ENCODE measurements at places on chromosomes 16 and 17. TPM values are rescaled to one million over a fixed set of nuclear protein-coding genes. Genes with fewer than 3 reads are reported as not detected.

DNA sequence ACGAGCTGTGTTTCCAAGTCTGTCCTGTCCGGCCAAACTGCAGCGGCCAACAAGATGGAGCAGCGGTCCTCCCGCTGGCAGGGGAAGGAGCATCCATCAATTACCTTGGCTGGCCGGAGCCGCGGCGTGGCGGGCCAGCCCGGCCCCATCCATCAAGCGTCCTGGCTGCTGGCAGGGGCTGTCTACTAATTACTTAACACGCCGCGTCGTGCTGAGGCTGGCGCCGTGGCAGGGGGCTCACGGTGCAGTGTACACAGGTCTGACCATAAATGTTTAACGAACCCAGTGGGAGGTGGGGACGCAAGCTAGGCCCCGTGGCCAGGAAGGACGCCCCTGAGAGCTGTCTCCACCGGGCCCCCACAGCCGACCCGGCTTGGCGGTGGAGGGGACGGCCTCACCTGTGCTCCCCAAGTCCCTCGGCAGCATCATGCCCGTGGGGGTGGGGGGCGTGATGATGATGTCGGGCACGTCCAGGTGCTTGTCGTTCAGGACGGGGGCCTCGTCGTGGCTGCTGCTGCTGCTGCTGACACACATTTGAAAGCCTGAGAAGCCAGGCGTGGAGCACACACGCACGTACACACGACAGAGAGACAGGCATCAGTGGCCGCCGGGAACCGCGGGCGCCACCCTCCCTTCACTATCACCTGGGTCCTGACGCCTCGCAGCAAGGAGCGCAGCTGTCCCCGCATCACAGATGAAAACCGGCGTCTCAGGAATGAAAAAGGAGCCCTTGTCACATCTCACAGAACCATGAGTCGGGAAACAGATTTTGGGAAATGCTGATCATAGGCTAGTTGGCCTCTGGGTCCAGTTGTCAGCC, 21.2 kb upstream of the GINS2 start:
- DNase-seq = no peak

DNA sequence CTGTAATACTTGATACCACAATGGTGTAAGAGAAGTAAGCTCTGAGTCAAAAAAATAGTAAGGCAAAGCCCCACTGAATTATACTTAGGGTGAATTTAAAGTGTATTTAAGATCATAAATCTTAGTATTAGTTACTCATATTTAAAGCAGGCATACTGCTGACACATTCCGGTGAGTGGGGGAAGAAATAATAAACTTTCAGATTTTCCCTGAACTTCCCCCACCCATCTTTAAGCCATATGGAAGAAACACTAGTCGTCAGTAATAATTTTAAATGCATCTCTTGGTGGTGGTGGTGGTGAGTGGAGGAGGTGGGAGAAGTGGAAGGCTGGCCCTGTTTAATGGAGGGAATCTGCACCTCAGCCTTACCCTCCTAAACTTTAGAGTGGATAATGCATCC, 20.5 kb downstream of the MPHOSPH6 start:
- no peak for DNase-seq

GRCh38 chr16:2200313-2200712, 3.9 kb upstream of the CASKIN1 start:
- no peak for DNase-seq

GRCh38 chr17:65097110-65097509, 40.1 kb upstream of the RGS9 start:
- DNase-seq = no peak

GRCh38 chr17:588519-588918, 126.1 kb downstream of the VPS53 start:
- no peak for DNase-seq

DNA sequence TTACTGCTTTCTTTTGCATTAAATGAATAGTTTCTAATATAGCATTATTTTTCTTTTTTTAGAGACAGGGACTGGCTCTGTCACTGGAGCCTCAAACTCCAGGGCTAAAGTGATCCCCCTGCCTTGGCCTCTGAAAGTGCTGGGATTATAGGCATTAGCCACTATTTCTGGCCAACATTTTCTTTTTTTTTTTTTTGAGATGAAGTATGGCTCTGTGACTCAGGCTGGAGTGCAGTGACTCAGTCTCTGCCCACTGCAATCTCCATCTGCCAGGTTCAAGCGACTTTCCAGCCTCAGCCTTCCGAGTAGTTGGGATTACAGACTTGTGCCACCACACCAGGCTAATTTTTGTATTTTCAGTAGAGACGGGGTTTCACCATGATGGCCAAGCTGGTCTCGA, 2.0 kb upstream of the DUXB start:
- no peak for DNase-seq

DNA sequence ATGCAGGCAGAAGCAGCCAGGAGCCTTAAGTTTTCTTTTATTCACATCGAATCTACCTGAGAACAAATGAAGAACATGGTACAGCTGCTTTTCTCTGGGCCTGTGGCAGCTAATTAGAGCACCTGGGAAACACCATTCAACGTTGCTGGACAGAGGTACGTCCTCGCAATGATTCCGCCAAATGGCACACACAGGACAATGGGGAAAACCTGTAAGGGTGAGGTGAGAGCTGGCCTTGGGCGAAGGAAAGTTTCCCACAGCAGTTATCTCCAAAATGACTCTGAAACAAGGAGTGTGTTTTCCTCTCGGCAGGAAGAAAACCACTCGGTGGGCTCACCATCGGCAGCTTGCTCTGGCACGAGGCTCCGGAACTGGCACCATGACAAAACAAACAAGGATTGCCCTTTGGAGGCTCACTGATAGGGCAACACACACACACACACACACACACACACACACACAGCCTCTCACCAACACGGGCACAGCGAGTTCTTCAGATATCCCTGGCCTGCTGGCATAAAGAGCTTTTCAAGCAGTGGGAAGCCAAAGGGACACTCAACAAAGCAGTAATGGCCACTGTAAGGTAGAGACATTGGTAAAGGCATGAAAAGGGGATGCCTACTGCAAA, 73.7 kb downstream of the ZFHX3 start:
- no peak for DNase-seq

MPV17L gene
- total RNA-seq = 17.1 TPM

GFAP gene
- total RNA-seq = 0.81 TPM

GRCh38 chr16:2457267-2457666, 2.6 kb upstream of the TEDC2 start:
- DNase-seq = no peak

DNA sequence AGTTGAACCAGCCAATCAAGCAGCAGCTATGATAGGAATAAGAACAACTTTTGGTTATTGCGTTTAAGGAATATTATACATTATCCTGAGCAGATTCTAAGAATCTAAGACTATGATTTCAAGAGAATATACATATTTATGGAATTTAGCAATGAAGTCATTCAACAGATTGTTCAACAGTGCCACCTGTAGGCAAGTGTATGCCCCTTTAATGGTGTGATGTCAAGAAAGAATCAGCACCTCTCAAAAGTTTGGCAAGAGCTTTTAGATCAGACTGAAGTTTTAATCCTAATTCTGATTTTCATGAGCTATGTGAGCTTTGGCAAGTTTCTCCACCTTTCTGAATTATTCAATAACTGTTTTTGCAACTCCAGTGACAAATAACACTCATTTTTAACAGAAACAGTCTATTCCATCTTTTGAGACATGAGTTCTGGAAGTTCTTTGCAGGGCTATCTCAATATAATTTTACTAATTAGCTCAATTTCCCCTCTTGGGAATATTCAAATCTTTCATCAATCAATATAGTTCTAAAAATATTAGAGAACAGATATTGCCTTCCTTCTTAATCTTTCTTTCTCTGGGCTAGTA, 474.3 kb upstream of the TOM1L1 start:
- no peak for DNase-seq

PPP1R1B gene
- total RNA-seq = 40.4 TPM

PRAC1 gene
- not detected for total RNA-seq

GRCh38 chr16:66406534-66407221, 20.4 kb upstream of the BEAN1 start:
- peak; percentile 88 for DNase-seq

DNA sequence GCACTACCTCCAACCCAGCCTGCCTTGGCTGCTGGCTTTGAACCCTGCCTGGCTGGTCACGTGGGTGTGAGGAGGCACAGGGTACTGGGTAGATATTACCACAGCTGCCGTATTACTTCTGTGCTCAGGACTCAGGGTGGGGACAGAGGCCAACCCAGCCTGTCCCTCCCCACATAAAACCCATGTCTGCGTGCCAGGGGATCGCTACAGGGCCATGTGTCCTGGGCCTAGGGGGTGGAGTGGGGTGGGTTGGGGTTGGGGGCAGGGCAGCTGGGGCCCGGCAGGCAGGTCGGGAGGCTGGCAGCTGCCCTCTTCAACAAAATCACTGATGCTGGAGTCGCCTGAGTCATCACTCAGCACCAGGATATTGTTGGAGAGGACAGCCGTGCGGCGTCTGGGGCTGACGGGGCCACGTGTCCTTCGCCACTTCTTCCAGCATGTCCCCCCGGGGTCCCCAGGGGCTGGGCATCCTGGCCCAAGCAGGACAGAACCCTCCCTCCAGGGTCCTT, 39.7 kb upstream of the PVALEF start:
- no peak for DNase-seq

GRCh38 chr17:78548725-78549124, 28.5 kb downstream of the DNAH17 start:
- DNase-seq = no peak

DNA sequence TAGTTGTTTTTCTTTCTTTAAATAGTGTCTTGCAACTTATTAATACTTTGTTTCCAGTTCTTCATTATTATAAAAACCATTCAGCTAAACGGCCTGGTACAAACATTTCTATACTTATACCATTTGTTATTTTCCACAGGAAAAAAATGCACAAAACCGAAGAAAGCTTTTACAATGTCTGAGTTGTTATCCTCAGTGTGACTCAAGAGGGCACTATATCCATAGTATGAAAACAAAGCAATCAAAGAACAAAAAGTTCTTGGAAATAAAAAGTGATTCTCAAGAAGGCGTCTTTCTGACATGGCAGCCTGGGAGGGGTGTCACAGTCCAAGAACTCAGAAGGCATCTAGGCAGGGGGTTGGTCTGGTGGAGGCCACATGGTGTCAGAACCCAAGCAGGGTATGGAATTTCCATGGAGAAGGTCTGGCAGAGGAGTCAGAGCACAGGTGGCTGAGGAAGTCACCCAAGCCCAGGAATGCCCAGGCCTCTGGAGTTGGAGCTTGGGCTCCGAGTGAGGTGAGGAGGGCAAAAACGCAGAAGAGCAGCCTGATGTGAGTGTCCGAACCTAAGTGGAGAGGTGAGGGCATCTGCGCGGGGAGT, 70.9 kb upstream of the ATP2A3 start:
- DNase-seq = no peak

DNA sequence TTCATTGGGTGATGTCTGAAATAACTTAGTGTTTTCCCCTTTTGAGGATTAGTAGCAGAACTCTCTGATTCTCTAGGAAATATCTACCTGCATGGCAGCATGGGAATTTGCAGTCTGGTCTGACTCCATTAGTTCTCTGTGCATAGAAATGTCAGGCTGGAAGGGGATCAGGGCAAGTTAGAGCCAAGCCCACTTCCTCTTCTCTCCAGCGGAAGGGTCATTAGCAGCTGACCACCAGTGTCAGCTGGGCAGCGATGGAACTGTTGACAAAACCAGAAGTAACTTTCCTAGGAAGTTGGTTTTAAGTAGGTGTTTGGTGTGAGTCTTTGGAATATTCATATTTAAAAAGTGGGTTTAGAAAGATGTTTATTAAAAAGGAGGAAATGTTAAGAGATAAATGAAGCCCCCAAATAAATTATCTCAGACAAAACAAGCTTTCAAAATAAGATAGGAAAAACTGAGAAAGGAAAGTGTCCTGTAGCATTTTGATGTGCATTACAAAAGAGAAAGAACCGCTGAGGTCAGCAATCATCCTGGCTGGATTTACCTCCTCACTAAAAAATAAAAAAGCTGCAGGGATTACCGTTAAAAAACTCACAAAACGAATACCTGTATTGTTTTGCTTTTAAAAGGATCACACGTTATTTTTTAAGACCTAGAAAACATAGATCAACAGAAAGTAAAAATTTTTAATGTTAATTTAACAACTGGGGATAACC, 32.4 kb upstream of the MMD start:
- no peak for DNase-seq

- DNase-seq = no peak
Observed at GRCh38 chr17:29216856-29217255, 29.8 kb upstream of the CRYBA1 start.

DNA sequence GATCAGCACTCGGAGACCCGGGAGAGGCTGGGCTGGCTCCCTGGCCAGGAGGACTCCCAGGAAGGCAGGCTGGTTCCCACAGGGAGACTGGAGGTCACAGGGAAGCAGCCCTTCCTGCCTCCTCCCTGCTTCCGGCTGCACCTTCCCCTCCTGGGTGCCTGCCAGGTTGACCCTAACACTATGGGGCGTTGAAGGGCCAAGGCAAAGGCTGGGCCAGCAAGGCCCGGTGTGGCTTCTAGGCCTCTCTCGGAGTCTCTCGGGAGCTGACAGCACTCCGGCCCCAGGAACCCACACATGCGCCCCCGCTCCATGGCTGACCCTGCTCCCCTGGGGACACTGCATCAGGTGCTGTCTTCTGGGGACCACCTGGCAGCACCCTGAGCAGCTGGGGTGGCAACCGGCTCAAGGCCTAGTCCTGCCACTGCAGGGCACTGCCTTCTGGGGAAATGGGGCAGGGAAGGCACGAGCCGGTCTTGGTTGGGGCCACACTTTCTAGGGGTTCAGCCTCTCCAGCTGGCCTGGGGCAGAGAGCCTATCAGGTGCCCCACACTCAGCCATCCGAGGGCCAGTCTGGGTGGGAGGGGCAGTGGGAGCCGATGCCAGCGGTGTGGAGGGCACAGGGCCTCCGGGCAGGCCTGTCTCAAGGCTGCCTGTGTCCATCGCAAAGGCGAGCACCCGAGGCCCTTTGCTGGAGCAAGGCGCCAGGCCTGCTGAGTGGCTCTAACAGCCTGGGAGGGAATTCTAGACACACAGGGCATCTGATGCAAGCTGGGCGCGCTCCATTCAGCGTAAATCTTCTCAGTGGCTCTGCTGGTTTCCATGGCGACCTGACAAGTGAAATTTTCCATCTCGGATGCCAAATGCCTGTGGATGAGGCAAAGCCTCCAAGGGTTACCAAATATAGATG, 5.6 kb upstream of the MTSS2 start:
- peak; percentile 87 for DNase-seq

DNA sequence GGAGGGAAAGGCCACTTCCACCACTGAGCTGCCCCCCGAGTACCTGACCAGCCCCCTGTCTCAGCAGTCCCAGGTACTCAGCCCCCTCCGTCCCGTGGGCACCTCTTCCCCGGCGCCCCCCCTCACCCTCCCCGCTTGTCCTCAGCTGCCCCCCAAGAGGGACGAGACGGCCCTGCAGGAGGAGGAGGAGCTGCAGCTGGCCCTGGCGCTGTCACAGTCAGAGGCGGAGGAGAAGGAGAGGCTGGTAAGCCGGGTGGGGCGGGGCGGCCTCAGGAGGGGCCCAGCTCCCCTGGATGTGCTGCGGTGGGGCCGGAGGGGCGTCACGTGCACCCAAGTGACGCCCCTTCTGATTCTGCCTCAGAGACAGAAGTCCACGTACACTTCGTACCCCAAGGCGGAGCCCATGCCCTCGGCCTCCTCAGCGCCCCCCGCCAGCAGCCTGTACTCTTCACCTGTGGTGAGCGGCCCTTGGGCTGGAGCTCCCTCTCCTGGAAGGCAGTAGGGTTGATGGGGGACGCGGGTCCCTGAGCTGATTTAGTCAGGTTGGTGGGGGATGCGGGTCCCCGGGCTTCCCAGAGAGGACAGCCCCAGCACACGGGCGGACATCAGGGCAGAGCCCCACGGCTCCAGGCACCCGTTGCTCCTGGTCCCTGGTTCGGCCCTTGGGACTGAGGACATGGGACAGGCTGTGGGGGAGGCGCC, 9.5 kb upstream of the MRPL12 start:
- no peak for DNase-seq

All from ureter (tissue), 1 donor.